ENCODE measurements at places on chromosomes 7 and 10.

GRCh38 chr7:46489106-46489505, 568.0 kb upstream of the IGFBP3 start:
- DNase-seq, result no peak

GRCh38 chr10:118918116-118918515, 111.4 kb upstream of the NANOS1 start:
- DNase-seq, result no peak

DNA sequence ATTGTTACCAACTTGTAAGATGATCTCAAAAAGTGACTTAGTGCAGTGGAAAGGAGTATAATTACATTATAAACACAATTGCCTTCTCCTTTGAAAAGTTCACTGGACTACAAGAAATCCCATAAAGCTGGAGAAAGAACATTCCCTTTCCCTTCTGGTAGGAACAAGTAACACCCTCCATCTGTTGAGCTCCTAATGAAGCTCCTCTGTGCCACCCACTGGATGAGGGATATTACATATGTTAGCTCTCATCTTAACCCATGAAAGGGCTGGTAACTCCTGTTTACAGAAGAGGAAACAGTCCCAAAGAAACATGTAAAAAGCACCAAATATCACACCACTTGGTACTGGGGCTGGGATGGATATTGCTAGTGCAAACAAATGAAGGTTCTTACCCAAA, 8.1 kb downstream of the PGAM1 start:
- no peak for DNase-seq

- no peak for DNase-seq
Observed at GRCh38 chr7:19392246-19392645, 247.0 kb upstream of the FERD3L start.

GRCh38 chr7:97043281-97043680, 18.6 kb upstream of the DLX5 start:
- no peak for DNase-seq

All from RPMI8226 (cell line).